Stimulated activated CD4-positive, alpha-beta T cell treated with anti-CD3 and anti-CD28 coated beads, Interleukin-1b, Interleukin-23, amount 100 ng/mL, for 24 hours (primary cell): ENCODE measurements at places on chromosomes 6 and 20.

- no peak for DNase-seq
Observed at GRCh38 chr6:41346441-41346840, 11.0 kb downstream of the NCR2 start.

DNA sequence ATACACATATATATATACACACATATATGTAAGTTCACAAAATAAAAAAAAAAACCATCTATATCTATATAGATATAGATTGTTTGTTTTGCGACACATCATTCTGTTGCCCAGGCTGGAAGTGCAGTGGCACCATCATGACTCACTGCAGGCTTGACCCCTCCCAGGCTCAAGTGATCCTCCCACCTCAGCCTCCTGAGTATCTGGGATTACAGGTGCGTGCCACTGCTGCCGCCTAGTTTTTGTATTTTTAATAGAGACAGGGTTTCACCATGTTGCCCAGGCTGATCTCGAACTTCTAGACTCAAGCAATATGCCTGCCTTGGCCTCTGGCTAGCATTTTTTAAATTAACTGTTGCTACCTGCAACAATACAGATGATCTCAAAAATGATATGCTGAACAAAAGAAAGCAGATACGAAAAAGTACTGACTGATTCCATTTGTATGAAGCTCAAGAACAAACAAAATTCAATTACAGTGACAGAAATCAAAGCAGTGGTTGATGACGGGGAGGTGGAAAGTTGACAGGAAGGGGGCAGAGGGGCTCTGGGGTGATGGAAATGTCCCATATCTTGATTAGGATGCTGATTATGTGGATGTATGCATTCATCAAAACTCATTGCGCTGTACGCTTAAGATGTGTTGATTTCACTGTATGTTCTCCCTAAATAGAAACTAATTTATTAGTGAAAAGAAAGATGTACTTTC, 49.6 kb downstream of the ATXN1 start:
- no peak for DNase-seq

DNA sequence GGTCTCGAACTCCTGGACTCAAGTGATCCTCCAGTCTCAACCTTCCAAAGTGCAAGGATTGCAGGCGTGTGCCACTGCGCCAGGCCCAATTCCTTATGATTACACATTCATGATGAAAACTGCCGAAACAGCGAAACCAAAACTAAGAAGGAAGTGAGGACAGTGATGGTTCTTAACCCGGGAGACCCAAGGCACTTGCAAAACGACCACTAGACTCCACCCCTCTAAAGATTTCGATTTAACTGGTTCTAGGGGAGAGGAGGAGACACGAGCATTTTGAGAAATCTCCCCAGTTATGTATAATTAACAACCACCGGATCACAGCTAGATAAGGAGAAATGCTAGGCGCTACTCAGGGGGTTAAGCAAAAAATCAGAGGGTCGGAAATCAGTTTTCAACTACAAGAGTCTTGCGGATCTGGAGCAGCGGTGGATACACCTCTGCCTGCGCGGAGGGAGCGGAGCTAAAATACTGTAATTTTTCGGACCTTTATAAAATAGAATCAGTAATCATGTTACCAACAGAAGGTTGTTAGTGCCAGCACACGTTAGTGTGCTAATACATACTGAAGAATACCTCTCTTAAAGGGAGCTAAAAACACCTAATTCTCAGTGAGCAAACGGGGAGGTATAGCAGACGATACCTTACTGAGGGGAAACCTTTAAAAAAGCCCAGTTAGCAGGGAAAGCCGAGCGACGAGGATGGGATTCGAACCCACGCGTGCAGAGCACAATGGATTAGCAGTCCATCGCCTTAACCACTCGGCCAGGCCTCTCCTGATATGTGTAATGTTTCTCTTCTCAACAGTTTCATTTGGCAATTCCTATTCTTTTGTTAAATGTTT, 60.0 kb upstream of the BTN3A2 start:
- DNase-seq, result no peak

DNA sequence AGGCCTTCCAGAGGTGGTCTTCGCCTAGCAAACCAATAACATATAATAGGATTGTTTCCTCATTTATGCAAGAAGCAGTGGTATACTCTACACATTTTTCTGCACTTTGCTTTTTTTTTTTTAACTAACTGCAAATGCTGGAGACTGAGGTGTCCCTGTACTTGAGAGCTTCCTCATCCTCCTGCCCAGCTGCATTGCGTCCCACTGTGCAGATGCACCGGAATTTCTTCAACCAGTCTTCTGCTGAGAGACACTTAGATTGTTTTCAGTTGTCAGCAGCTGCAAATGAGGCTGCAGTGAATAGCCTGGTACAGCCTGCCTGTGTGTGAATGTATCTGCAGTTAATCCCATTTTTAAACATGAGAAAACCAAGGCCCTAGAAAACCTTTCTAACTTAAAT, 11.5 kb downstream of the FGD2 start:
- DNase-seq, result no peak

GRCh38 chr20:62235001-62235776, 3.1 kb upstream of the OSBPL2 start:
- no peak for DNase-seq

DNA sequence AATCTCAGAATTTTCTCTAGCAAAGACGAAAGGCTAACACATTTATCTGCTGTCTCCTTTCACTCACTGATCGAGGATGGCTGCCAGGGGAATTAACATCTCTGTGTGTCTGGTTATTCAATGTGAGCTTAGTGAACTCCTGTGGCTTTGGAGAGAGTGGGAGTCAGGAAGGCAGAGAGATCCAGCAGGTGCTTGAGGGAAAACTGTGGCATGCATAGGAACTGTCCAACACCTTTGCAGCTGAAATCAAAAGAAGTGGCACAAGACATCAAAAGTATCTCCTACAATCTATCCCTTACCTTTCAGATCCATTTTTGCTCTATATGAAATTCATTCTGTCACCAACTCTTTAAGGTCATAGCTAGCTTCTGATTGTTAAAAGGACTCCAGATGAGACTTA, 11.8 kb upstream of the FAM184A start:
- no peak for DNase-seq

DNA sequence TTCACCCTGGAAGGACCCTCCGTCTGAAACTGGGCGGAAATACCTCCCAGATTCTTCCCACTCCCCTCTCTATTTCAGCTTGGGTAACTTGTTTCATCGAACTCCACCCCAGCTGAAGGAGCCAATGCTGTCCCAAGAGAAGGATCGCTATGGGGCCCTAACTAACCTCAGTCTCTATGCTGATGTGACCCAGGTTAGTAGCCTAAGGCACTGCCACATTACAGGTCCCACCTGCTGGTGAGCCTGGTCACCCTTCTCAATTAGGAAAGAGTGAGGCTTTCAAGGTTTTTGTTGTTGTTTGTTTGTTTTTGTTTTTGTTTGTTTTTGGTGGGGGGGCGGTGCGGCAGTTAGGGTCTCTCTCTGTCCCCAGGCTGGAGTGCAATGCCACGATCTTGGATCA, 168.4 kb downstream of the OR2B2 start:
- DNase-seq, result no peak

DNA sequence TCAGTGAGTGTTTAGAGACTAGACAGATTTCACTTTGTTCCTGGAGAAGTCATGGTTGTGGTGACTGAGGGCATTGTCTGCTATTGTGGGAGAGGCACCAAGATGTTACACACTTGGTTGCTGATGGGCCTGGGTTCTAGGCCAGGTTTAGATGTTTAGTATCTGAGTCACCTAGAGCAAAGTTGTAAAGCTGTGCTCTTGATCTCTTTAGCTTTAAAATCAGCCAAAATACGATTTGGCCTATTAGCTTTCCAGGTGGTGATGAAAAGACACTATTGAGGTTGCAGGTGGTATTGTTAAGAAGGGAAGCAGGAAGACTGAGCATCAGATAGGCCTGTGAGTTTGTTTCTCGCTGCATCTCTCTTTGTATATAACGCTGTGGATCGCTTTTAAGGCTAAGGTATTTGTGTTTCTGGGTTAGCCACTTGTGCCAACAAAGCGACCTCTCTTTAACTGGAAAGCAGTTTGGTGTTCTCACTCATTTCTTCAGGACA, 48.6 kb downstream of the FOXO3 start:
- no peak for DNase-seq

- DNase-seq, result no peak
Observed at GRCh38 chr6:170159022-170159965, 131.6 kb downstream of the DLL1 start.

GRCh38 chr6:14744212-14744556, 501.7 kb upstream of the JARID2 start:
- DNase-seq, result no peak

- DNase-seq, result no peak
Observed at GRCh38 chr6:69570106-69570505, 226.7 kb downstream of the LMBRD1 start.
